Germinal center (tissue), 1 donor: ENCODE measurements at places on chromosomes 2 and 18.

DNA sequence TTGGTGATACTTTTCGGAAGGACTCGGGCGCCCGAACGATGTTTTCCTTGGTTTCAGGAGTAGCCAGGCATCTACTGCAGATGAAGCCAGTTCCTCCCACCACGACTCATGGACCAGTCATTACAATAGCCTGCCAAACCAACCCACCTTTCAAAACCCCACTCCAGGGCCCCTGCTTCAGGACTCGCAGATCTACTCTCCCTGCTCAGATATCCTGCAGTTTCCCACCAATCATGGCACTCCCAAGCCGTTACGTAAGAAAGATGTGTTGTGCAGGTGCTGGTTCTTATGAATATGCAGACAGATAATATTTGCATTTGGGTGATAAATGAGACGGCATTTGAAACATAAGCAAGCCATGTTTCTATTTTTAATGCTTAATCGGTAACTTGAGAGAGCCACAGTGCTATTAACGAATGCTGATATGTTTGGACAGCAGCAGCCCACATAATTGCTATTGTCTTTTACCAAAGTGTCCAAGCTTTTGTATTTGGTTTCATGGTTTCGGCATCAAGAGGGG lies 3.5 kb upstream of the CYS1 start:
- DNase-seq = peak; percentile 74

GRCh38 chr18:43650426-43650825 lies 373.1 kb upstream of the SYT4 start:
- DNase-seq = no peak

- DNase-seq = peak; percentile 38
Measured at GRCh38 chr2:112055730-112056625, 909 bp downstream of the TMEM87B start.

DNA sequence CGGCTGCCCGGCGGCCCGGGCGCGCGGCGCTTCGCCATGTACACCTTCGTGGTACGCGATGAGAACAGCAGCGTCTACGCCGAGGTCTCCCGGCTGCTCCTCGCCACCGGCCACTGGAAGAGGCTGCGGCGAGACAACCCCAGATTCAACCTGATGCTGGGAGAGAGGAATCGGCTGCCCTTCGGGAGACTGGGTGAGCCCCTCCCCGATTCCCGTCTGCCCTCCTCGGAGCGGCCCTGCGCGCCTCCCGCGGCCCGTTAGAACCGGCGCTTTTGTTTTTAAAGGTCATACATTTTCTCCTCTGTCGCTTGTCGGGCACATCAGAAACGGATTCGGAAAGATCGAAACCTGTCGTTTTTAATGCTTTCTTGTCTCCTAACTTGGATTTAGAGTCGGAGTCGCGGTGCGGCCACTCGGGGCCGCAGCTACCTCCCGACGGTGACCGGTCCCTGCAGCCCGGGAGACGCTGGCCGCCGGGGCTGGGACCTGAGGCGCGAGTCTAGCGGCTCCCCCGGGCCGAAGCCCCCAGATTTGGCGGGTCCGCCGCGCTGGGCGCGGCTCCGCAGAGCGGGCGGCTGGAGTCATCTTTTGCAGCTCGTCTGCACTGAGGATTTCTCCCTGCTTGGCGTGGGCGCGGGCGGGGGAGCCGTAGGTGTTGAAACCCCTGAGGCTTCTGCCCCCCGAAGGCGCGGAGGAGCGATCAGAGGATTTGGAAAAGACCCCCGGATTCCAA lies 519 bp downstream of the TTL start:
- peak; percentile 37 for DNase-seq

DNA sequence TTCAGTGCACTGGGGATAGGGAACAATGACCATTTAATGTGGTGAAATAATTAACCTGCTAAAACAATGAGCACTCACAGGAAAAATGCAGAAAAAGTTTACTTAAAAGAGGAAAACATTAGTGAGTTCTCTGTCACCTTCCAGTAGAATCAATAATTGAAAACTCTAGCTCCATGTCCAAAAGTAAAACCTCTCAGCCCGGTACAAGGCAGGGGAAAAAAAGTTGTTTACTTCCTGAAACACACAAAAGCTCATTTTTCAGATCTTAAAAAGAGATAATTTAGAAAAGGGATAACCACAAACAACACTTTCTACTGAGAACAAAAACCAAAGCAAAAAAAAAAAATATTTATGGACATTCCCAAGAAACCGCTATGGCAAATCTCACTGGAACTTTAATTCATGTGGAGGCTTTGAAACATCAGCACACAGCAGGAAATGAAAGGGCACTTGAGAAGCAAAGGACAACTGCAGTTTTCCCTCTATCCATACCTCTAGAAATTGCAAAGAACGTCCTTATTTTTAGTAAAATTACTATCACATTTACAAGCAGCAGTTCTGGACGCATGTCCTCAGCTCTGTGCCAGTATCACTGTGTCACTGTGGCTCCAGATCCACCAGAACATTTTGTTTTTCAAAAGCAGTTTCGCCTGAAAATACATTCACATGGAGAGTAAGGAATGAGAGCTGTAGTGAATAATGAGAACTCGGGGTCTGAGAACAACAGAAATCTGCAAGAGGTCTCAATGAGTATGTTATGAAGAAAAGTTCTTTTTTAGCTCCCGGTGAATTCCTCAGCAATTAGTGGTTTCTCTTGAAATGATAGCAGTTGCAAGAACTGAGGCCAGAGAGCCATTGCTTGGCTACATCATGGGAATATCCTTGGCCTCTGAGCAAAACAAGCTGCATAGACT lies 44.7 kb upstream of the DNAH7 start:
- DNase-seq = no peak

DNA sequence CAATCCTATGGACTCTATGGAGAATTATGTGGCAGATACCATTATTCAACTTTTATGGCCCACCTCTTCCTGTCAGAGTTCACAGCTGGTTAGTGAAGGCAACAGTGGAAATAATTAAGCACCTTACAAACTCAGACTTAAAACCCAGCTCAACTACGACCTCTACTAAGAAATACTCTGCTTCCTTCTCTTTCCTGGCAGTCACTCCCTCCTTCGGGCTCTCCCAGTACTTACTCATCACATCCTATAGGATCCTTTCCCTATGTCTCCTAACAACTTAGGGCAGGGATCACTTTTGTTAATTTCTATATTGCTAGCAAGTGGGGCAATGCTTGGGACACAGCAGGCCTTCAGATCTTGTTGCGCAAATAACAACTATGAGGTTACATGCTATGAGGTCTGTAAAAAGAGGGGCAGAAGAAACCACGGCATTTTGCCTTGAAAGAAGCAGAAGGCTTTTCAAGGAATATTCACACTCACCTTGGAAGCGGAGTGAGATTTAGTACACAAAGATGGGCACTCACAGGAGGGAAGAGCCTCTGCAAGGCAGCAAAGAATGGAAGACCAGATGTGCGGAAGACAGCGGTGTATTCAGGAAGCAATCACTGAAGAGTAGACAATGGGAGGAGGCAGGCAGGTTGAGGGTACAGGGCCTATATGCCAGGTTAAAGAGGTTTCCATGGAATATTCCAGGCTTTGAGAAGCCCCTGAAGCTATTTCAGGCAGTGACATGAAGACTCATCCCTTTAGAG lies 2.1 kb downstream of the STK39 start:
- no peak for DNase-seq

- no peak for DNase-seq
Measured at GRCh38 chr2:75333646-75334045, 134.3 kb upstream of the TACR1 start.

DNA sequence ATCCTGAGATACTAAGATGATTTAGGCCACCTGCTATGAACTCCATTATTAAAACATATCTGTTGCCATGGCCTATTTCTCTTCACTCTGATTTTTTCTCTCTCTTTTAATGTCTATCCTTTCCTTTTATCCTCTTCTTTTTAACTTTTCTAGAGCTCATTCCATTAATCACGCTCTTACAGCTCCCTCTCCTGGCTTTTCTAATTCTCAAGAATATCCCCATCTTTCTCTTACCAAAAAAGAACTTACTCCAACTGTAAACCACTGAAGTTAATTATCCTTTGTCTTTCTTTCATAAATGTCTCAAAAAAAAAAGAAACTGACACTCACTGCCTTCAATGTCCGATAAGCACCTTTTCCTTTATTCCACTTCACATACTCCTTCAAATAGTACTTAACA lies 7.9 kb downstream of the PPP3R1 start:
- DNase-seq = no peak

- DNase-seq = no peak
Measured at GRCh38 chr2:108403494-108403893, 25.7 kb downstream of the SULT1C4 start.

DNA sequence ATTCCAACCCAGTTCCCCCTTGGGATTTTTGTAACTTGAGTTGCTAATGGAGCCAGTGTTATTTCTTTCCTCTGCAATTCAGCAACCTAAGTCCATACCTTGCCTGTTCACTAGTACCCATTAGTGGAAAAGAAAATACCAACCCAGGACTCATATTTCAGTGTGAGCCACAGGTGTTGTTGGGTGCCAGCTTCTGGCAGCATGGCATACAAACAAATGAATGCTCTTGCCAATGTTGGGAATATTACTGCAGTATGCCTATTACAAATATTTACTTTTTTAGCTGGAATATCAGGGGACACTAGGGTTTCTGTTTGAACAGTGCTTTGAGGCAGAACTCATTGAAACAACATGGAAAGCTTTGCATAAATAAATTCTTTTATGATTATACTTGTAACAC lies 130.2 kb downstream of the NCKAP5 start:
- no peak for DNase-seq

- no peak for DNase-seq
Measured at GRCh38 chr2:63866009-63866709, 24.5 kb downstream of the UGP2 start.

GRCh38 chr2:172617115-172617514 lies 61.2 kb downstream of the PDK1 start:
- no peak for DNase-seq

- no peak for DNase-seq
Measured at GRCh38 chr2:17658251-17658843, 95.3 kb downstream of the SMC6 start.

DNA sequence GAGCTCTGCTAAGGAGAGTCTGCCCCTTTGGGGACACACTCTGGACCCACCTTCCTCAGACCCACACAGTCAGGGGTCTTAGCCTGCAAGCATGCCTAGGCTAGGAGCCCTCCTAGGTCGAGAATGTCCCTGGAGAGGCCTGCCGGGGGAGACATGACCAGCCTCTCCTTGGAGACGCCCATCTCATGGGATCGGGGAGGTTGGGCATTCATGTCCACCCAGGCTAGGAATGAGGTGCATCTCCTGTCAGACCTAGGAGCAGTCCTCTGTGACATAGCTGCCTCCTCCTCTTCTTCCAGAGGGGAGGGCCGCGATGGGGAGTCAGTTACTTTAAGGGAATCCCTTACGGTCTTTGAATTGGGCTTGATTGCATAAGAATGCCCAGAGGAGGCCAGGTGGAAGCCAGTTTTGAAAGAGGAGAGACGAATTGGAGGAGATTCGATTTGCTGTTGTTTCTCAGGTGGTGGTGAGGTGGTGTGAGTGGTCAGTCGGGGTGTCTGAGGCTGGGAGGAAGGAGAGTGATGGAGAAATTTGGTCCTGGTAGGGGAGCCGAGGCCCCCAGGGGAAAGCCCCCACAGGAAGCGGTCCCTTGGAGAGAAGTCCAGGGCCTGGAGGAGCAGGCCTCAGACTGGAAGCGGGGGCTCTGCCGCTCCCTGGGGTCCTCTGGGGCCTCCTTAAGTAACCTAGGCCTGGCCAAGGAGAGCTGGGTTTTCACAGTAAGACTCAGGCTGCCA lies 241.3 kb downstream of the DYSF start:
- DNase-seq = no peak

DNA sequence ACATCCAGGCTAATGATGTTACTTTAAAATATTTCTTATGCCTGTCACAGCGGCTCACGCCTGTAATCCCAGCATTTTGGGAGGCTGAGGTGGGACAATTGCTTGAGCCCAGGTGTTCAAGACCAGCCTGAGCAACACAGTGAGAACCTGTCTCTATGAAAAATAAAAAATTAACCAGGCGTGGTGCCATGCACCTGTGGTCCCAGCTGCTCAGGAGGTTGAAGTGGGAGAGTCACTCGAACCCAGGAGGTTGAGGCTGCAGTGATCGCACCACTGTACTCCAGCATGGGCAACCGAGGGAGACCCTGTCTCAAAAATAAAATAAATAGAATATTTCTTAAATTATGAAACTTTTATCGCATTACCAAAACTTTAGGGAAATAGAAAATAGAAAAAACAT lies 28.1 kb upstream of the ACTR3 start:
- no peak for DNase-seq

DNA sequence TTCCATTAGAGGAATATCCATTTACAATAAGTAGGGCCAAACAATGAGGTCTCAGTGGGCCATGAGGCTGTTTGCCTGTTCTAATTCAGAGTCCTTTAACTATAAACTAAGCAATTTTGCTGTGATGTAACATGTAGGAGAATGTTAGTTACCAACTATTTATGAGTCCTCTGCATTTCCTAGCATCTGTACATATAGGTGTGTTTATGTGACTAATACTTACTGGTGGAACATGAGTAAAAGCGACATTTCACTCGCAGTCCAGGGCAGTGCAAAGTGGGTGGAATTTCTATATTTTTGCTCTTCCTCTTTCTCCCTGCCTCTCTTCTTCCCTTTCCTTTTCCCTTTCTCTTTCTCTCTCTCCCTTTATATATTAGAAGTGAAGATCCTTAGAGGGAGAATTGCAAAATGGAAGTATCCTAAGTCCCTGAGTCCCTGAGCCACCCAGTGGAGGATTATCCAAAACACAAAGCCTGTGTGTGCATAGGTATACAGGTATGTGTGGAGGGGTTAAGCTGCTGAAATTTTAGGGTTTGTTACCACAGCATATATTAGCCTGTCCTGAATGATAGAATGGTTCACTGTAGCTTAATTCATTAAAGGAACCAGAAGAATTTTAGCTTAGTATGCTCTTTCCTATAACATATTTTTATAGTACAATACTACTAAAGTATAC lies 487.0 kb upstream of the FANCL start:
- no peak for DNase-seq

- no peak for DNase-seq
Measured at GRCh38 chr2:26615336-26615859, 25.8 kb downstream of the CIB4 start.

DNA sequence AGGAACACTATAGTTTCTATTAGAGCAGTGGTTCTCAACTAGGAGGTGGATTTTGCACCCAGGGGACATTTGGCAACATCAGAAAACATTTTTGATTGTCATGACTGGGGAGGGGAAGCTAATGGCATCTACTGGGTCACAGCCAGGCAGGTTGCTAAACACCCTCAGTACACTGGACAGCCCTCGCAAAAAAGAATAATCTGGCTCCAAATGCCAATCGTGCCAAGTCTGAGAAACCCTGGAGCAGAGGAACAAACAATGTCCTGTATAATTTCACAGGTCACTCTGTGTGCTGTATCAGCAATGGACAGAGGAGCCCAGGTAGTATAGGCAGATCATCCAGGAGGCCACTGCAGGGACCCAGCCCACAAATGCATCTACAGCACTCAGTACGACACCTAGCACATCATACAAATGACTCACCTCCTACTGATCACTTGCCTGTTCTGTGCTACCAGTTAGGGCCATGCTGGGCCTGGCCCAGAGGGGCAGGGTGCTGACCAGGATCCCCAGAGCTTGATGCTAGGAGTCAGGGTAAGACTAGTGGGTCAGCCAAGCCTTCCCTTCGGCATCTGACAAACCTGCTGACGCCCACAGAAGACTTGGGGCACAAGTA lies 37.6 kb downstream of the SFXN5 start:
- peak; percentile 10 for DNase-seq
